ENCODE measurements at places on chromosomes 11 and 22. TPM values are rescaled to one million over a fixed set of nuclear protein-coding genes. Genes with fewer than 3 reads are reported as not detected.

DNA sequence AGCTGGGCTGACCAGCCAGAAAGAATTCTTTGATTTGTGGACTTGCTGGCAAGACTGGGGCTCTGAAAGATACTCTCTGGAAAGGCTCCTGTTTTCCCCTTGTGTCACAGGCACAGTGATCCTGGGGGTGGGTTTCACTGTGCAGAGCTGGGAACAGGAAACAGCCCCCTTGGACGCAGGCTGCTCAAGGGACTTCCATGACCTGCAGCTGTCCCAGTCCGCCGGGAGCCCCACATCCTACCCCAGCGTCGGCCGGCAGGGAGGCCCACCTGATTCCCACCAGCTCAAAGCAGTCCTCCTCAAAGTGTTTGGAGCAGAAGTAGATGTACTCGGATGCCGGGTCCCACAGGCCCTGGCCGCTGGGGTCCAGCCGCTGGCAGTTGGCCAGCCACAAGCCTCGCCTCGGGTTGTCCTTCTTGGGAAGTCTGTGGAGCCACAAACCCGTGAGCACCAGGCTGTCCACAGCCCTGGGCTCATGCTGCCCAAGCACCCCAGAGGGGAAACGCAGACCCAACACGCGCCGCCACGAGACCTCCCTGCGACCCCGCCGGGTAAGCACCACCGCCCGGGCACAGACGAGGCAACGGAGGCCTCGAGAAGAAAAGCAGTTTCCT, 824 bp downstream of the THAP7 start:
- no peak for DNase-seq

Gene OR52I2
- total RNA-seq = not detected

- DNase-seq = no peak
Measured at GRCh38 chr11:73429121-73429750, 53.0 kb downstream of the RELT start.

Gene CLTCL1
- 0.58 TPM for total RNA-seq

Gene MMP8
- not detected for total RNA-seq

Gene TRAPPC4
- 154 TPM for total RNA-seq

Gene MYBPC3
- not detected for total RNA-seq

DNA sequence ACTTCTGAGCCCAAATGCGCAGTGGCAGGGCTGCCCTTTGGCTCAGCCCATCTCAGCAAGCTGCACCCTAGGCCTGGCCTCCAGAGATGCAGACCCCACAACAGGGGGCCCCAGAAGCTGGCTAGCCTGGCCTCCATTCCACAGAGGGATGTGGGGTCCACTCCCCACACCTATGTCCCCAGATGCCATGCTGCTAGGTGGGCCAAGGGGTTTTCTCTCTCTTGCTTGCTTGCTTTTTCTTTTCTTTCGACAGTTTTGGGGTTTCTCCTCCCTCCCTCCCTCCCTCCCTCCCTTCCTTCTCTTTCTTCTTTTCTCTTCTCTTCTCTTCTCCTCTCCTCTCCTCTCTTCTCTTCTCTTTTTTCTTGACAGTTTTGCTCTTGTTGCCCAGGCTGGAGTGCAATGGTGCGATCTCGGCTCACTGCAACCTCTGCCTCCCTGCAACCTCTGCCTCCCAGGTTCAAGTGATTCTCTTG, 9.6 kb downstream of the SCARF2 start:
- DNase-seq = no peak
